Calu3 (cell line): ENCODE measurements at places on chromosomes 16 and 17.

GRCh38 chr17:37710344-37710886 lies 34.4 kb downstream of the HNF1B start:
- DNase-seq = peak; percentile 100

DNA sequence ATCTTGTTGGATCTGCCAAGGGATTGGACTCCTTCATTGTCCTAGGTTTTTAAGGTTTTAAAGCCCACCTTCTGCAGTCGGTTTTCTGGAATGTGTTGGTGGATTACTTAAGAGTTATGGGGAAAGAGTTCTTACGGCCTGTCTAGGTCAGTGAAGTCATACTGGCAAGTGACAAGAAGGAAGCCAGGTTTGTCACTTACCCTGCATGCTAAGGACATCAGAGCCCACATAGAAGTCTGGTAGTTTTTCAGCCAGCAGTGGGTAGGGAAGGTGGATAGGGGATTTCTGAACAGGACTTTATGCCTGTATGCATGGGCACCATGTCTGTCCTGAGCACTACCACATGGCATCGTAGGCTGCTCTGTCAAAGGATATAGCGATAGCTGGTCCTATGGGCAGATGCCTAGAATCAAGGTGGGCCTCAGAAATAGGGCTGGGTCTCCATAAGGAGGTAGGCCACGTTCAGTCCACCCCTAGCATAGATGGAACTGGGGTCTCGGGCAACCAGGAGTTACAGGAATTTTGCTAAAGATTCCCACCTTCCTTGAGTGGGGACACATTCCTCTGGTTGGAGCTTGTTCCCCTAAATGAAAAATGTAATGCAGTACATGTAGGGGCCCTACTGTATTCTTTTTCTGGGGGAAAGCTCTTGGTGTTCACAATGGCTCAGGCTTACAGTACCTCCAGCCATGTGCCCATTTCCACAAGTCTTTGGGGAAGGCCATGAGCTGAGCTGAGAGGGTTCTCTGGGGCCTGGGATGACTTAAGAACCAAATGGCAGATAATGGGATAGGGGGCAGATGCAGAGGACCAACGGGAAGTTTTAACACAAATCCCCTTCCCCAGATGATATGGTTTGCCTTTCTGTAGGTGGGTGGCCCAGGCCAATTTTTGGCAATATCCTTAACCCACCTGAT lies 27.5 kb downstream of the TRPV2 start:
- DNase-seq = no peak

DNA sequence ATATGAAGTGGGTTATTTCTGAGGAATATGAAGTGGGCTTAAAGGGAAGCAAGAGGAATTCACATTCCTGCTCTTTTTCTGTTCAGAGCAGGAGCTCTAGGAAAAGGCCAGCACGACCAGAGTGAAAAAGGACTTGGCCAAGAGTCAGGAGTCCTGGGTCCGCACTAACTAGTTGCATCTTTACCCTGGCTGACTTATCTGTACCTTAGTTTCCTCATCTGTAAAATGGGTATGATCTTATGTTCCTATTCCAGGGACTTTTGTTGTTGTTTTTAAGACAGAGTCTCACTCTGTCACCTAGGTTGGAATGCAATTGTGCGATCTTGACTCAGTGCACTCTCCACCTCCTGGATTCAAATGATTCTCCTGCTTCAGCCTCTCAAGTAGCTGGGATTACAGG lies 52.5 kb downstream of the CNGB1 start:
- DNase-seq = no peak

GRCh38 chr16:68040506-68041288 lies 17.6 kb downstream of the DUS2 start:
- peak; percentile 93 for DNase-seq

DNA sequence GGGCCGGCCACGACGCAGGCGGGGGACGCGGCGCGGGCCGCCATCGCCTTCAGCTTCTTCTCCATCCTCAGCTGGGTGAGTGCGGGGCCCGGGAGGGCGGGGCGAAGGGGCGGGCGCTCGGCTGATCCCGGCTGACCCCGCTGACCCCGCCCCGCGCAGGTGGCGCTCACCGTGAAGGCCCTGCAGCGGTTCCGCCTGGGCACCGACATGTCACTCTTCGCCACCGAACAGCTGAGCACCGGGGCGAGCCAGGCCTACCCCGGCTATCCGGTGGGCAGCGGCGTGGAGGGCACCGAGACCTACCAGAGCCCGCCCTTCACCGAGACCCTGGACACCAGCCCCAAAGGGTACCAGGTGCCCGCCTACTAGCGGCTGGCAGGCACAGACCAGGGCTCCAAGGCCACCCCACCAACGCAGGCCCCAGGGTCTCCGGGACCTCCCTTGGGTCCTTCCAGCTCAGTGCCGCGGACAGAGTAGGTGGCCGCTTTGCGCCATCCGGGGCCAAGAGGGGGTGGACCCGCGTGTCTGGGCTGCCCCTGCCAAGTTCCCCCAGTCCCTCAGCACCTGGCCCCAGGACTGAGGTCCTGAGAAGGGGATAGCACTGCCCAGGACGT lies 3.0 kb downstream of the SYNGR3 start:
- no peak for DNase-seq

- DNase-seq = no peak
Observed at GRCh38 chr16:79411805-79412204, 188.7 kb downstream of the MAF start.

DNA sequence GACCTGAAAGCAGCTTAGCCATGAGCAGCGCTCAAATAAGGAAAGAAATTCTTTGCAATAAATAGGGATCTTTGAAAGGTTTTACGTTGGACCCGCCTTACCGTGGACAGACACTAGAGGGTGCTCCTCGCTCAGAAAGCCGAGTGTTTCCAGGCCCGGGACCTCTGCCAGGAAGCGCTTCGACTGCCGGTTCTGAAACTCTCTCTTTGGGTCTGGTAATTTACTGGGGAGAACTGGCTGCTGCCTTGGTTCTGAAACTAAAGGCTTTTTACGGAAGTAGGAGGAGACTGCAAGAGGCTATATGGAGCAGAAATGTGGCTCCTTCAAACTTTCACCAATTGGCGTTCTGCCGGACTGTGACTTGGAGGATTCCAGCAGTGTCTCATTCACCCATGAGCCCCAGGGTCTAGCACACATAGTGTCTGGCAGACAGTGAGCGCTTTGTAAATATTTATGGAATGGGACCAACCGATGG lies 45.6 kb upstream of the HOXB9 start:
- peak; percentile 86 for DNase-seq
